Non-pigmented ciliary epithelial cell (primary cell): ENCODE measurements at places on chromosomes 11 and 22.

GRCh38 chr11:2672553-2673249, 27.1 kb downstream of the KCNQ1OT1 start:
- no peak for DNase-seq

GRCh38 chr22:23282089-23282501, 101.8 kb downstream of the BCR start:
- DNase-seq, result no peak

GRCh38 chr11:64251753-64252002, 348 bp downstream of the PLCB3 start:
- no peak for DNase-seq

DNA sequence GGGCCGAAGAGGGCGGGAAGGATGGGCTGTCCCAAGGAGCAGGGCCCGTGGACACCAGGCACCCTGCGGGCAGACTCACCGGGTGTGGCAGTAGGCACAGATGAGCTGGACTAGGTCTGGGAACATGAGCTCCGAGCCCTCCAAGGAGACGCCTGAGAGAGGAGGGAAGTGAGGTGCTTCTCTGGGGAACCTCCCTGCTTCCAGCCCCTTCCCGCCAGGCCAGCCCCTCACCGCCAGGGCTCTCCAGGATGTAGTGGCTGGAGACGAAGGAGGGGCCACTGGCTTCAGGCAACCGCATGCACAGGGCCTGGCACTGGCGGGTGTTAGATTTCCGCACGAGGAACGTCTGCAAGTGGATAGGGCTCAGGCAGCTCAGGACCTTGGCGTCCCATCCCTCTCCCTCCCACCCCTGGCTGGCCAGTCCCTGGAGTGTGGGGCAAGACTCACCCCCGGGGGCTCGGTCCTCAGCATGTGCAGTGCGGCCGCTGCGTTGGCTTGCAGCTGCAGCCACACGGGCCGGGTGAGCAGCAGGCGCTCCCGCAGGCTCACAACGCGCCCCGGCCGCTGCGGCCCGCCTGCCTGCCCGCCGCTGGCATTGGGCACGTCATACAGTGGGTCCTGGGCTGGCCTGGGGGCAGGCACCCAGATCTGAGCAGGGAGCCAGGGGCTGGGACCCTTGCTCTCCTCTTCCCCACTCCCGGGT, 552 bp downstream of the RIN1 start:
- DNase-seq, result no peak

DNA sequence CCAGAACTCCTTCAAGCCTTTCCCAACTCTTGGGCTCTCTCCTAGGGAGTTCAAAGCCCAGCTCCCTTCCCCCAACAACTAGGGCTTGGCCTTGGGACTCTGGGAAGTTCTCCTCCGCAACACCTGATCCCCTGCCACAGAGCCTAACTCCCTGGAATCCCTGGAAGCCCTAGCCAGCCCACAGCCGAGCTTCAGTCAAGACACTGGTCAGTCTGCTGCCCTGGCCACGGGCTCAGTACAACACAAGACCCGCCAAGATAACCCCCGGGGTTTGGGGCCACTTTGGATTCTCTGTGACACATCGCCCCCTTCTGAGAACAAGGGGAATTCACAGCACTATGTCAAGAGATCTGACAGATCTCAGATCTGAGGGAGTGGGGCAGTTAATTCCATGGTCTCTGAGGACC, 58.3 kb downstream of the SLC22A12 start:
- DNase-seq, result no peak

DNA sequence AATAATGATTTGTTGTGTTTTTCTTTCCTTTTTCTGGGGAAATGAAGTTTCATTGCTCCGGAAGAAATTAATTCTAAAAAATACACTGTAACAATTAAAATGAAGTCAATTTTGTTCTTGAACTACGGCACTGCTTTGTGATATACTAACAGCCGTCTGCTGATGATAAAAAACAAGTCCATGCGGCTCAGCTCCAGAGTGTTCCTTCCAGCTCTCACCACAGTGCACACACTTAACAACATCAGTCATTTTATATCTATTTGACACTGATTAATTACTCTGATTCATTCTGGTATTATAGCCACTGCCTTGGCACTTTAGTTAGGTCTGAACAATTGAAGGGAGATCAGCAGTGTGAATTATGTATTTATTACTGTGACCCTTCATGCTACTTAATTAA, 97.4 kb upstream of the SLC6A5 start:
- no peak for DNase-seq

- no peak for DNase-seq
Observed at GRCh38 chr11:90849312-90849711, 626.5 kb upstream of the CHORDC1 start.
